GM13976 (cell line): ENCODE measurements at places on chromosomes 5 and 9.

- DNase-seq = no peak
Measured at GRCh38 chr9:16369427-16369826, 501.0 kb downstream of the BNC2 start.

GRCh38 chr5:68849103-68849502, 244.7 kb upstream of the SLC30A5 start:
- no peak for DNase-seq

- DNase-seq = no peak
Measured at GRCh38 chr9:78400496-78400895, 103.6 kb downstream of the PSAT1 start.

GRCh38 chr9:77085416-77085815, 66.0 kb downstream of the FOXB2 start:
- DNase-seq = no peak

DNA sequence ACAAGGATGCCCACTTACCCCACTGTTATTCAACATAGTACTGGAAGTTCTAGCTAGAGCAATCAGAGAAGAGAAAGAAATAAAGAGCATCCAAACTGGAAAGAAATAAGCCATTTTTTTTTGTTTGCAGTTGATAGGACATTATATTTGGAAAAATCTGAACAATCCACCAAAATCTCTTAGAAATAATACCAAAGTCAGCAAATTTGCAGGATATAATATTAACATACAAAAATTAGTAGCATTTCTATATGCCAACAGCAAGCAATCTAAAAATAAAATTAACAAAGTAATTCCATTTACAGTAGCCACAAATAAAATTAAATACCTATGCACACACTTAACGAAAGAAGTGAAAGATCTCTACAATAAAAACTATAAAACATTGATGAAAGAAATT, 599.3 kb downstream of the CDH9 start:
- no peak for DNase-seq

DNA sequence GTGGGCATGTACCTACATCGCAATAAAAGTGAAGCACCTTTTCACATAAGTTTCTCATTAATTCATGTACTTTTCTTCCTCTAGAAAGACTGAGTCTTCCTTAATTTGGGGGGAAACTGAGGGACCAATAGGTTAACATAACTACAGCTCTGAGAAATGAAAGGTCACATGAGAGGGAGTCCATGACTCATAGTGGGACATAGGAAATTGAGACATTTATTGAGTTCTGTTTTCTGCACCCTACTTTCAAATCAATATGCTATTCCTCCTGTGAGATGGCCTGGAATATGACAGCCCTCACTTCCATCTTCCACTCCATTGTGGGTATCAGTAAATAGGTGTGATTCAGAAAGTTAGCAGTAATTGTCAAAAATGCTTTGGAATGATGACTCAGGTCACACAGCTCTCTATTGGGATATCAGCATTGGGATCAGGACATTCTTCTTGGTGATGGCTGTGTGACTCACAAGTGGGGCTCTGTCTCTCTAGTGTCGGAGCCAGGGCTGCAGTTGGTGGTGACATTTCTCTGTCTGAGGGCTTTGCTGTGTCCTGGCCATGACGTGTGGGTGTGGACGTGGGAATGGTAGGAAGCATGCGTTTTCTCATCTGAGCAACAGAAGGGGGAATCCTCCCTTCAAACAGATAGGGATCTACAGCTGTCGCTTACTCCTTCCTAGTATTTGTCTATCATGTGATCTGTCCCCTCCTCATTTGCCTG, 125.0 kb downstream of the TRIO start:
- no peak for DNase-seq

GRCh38 chr9:29069376-29069775, 1496.1 kb upstream of the C9orf72 start:
- no peak for DNase-seq
